ENCODE measurements at places on chromosomes 4 and X. TPM values are rescaled to one million over a fixed set of nuclear protein-coding genes. Genes with fewer than 3 reads are reported as not detected.
A peak's percentile ranks its signal among the peaks of the same experiment; 100 is the strongest.

DNA sequence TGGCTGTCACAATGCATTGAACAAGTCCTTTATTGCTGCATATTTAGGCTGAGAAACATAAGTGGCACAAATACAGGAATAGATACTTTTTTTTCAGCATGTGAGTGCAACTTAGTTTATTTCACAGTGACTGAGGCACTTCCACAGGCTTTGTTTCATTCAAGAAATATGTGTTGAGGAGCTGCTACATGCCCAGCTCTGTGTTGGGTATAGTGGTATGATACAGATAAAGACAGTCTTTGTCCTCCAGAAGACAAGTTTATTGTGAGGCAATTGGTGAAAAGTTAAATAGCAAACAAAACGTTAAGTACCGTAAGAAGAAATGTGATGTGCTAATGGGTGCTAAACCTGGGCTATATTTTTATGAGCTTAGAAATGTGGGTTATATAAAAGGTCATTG, 186.4 kb downstream of the SPRY1 start:
- DNase-seq, result no peak

DNA sequence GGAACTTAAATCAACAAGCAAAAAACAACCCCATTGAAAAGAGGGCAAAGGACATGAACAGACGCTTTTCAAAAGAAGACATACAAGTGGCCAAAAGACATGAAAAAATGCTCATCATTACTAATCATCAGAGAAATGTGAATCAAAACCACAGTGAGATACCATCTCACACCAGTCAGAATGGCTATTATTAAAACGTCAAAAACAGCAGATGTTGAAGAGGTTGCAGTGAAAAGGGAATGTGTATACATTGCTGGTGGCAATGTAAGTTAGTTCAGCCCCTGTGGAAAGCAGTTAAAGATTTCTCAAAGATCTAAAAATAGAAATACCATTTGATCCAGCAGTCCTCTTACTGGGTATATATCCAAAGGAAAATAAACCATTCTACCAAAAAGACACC, 22.6 kb downstream of the RTL9 start:
- no peak for DNase-seq

DNA sequence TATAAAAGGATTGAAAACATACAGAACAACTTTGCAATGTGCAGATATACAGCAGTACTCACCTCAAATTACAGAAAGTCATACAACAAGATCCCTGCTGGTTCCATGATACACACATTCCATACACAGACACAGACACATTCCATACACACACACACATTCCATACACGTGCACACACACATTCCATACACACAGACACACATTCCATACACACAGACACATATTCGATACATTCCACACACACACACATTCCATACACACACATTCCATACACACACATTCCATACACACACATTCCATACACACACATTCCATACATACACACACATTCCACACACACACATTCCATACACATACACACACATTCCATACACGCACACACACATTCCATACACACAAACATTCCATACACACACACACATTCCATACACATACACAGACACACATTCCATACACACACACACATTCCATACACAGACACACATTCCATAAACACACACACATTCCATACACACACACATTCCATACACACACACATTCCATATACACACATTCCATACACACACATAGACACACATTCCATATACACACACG, 13.7 kb downstream of the LINC00632 start:
- no peak for DNase-seq

GRCh38 chr4:113407409-113407808, 354.1 kb downstream of the CAMK2D start:
- no peak for DNase-seq

DNA sequence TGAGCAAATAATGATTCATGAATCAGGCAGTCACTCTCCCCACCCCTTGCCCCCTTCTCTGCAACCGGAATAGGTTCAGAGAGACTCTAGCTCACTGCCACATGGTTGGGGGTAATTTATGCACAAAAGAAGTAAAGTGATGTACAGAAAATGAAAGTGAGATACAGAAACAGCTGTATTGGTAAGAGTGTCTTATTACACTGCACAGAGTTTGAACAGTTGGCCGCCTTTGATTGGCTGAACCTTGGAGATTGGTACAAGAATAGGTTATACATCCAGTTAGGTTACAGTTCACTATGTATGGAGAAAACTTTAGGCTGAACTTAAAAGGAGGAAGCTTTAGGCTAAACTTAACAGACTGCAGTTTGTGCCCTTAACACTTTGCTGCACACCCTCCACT, 34.6 kb upstream of the DIAPH2 start:
- no peak for DNase-seq

DNA sequence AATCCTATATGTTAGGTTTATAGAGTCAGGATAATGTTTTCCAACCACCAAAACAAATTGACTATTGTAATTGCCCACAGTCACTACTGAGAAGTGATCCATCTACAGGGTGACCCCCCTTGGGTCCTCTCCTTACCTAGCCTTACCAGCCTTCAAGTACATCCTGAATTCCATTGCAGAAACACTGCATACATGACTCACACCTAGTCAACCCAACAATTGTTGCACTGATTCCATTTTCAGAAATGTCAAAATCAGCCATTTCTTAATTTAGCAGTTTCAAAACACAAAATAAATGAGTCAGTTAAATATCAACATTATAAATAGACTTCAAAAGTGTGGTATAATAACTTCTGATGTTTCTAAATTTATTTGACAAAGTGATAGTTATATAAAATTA, 106.3 kb upstream of the TNIP3 start:
- no peak for DNase-seq

- no peak for DNase-seq
These were observed 19.7 kb downstream of the QDPR start for GRCh38 chr4:17492058-17492741.

The SYTL4 gene
- 25.4 TPM for total RNA-seq

- no peak for DNase-seq
These were observed 70.9 kb upstream of the ARHGEF9 start for GRCh38 chrX:63855896-63856295.

GRCh38 chrX:81238166-81238565, 36.3 kb downstream of the SH3BGRL start:
- DNase-seq, result no peak

The TRPC3 gene
- not detected for total RNA-seq

- DNase-seq, result no peak
These were observed 161.4 kb upstream of the RADX start for GRCh38 chrX:106450405-106450804.

GRCh38 chr4:68416591-68416990, 30.7 kb upstream of the TMPRSS11E start:
- no peak for DNase-seq

DNA sequence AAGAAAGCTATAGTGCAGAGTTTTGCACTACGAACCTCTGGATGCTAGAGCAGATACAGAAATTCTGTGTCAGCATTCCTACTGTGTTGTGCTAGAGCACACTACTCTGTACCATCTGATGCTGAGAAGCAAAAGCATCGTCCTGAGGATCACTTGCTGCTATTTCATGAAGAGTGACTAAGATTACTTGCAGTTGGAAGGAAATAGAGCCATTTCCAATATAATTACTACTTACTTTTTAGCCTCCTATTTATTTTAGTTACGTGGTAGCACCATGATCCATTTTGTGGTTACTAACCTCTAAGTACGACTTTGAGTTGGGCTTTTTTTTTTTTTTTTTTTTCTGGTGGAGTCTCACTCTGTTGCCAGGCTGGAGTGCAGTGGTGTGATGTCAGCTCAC, 226.7 kb downstream of the PALLD start:
- DNase-seq, result no peak

DNA sequence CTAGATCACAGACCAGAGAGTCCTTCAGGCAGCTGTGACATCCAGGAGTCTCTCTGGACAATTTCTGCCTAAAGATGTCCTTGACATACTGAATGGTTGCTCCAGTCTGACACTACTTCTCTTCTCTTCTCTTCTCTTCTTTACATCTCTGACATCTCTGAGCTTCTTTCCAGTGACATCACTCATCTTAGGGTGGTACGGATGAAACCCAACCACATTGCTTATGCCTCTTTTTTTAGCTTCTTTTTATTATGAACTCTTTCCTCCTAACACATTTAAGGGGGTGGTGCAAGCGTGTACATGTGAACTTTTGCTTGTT, 39.4 kb upstream of the IRF2 start:
- DNase-seq, result no peak

- DNase-seq, result no peak
These were observed 230.7 kb upstream of the KCNIP4 start for GRCh38 chr4:22179124-22179874.

The SLC7A11 gene
- total RNA-seq, result 0.47 TPM

GRCh38 chrX:101482296-101482695, 3.0 kb upstream of the ARMCX4 start:
- no peak for DNase-seq

The IQSEC2 gene
- total RNA-seq, result 20.6 TPM

The TMPRSS11F gene
- total RNA-seq, result not detected

- DNase-seq, result no peak
These were observed 70.5 kb downstream of the RPS3A start for GRCh38 chr4:151169900-151170299.

GRCh38 chr4:3184725-3185124, 64.2 kb upstream of the MSANTD1 start:
- DNase-seq, result no peak

GRCh38 chrX:153612413-153612812, 13.5 kb upstream of the CCNQ start:
- DNase-seq, result no peak

The HMGN5 gene
- total RNA-seq, result 0.88 TPM

DNA sequence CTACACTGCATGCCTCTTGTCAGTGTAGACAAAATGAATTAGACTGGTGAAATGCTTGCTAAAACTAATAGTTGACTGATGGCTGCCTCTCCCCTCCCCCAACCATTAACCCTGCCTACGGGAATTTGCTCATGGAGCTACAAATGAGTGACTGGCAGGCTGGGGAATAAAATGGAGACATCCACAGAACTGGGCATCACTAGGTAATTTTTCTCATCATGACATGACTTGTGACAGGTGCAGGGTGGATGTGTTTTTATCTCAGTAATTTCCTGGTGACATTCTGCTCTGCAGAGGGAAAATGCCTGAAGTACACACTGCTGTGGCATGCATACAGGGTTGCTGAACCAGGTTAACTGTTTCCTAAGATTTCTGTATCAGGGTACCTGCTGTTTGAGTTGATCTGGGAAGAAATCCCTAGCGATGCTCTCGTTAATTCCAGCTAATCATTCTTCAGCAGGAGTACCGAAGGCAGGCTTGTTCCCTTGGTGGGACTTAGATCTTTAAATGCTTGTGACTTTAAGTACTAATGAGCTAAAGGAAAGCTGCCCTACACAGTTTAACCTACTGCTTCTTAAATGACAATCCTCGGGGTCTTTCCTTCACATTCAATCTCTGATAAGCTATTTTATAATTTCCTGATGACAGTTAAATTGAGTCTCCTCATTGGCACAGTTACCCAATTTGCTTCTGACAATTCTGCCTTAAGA, 376.3 kb upstream of the LCORL start:
- DNase-seq, result no peak

The BCORL1 gene
- total RNA-seq, result 16.5 TPM

- peak; percentile 92 for DNase-seq
These were observed 44.9 kb downstream of the ZBTB49 start for GRCh38 chr4:4334798-4335520.

The MAOA gene
- 772 TPM for total RNA-seq

- no peak for DNase-seq
These were observed 22.2 kb downstream of the KANTR start for GRCh38 chrX:53116101-53116500.

The TMEM184C gene
- total RNA-seq, result 24.7 TPM

DNA sequence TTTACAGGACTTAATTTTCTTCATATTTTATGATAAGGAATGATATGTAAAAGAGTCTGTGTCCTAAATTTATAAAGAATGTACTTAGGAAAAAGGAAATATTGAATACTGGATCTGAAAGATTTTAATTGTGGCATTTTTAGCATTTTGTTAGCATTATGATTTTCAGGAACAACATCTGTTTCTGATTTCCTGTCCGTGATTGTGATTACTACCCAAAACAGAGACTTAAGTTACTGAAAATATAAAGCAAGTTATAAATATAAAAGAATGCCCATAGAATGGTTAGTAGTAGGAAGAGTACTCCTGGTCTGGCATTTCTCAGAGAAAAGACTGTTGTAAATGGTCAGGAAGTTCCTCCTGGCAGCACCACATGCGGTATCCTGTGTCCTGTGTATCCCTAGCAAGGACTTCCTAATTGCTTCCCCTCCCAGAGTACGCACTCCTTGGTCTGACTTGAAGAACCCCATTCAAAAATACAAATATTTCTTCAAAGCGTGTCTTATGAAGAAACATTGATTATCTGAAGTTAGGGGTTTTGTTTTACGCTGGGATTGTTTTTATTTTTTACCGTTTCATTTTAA, 88.9 kb downstream of the RS1 start:
- DNase-seq, result no peak

The ANKRD50 gene
- 9.6 TPM for total RNA-seq

The CT83 gene
- not detected for total RNA-seq

- DNase-seq, result no peak
These were observed 39.7 kb upstream of the PROM1 start for GRCh38 chr4:16123356-16124084.

The ANXA3 gene
- total RNA-seq, result 8.3 TPM

DNA sequence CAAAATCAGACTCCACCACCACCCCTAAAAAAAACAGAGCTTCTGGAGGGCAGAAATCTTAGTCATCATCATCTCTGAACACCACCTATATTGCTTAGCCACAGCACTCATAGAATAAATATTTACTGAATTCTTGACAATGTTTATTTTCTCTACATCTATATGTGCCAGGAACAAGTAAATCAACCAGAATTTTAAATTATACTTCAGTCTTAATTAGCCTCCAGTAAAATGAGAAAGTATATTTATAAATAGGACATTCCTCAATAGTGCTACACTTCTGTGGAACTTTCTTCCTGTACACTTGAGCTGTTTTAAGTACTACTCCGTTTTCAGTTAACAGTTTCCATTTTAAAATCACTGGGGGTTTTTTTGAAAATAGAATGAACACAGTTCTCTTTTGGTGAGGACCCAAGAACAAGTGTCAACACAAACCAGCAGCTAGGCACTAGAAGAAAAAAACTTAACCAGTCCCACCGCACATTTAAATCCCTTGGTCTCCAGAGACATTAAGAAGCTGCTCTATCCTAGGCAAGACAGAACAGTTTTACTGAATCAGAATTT, 25.5 kb downstream of the SMIM14 start:
- DNase-seq, result no peak

The AR gene
- total RNA-seq, result 2.5 TPM

DNA sequence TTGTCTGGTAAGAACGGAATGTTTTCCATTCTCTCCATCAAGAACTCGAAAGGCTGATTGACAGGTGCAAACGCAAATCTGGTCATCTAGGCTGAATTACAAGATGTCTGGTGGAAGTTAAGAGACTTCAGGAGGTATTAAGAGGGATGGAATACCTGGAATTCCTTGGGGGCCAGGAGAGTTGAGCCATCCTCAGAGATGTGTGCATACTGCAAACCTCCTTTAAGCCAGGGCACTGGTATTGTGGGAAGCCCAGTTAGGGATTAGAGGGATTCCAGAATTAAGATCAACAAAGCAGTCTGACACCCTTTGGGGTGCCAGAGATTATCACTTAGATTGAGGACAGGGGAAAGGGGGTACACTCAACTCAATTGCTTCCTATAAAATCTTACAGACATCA, 151.4 kb downstream of the VCX3A start:
- no peak for DNase-seq

- no peak for DNase-seq
These were observed 17.3 kb upstream of the GLUD2 start for GRCh38 chrX:121030083-121030482.

GRCh38 chrX:66677430-66677829, 38.6 kb upstream of the EDA2R start:
- DNase-seq, result no peak

- DNase-seq, result no peak
These were observed 261.2 kb upstream of the ANKRD50 start for GRCh38 chr4:124973716-124974115.

Measured in Peyer's patch (tissue), 4 donors.